Esophagus squamous epithelium (tissue), 5 donors: ENCODE measurements at places on chromosomes 4 and X.

DNA sequence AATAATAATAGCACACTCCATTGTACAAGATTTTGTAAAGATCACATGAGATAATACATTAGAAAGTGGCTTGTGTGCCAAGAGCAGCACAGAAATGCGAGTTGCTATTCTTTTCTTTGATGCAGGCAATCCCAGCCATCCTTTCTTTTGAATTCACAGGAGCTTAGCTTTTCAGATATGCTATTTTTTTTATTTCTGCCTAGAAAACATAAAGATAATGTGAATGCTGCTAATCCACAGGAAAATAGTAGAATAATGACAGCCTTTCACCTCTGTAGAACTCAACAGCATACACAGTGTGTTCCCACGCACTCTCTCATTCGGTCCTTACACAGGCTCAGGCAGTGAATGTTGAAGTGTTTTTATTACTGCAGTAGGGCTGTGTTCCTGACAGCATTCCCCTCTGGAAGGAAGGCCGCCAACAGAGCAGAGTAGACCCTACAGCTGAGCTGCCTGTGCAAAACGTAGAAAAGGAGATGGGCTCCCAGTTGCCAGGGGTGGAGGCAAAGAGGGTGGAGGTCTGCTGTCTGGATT is 138.8 kb upstream of the TAPT1 start:
- no peaks in the 10 kb centered on the region for H3K36me3 ChIP-seq
- no peak overlapping the region for H3K4me3 ChIP-seq
- DNase-seq, result no peak
- no peak overlapping the region for H3K27ac ChIP-seq
- no peaks in the 10 kb centered on the region for H3K27me3 ChIP-seq

GRCh38 chr4:37725718-37726117 is 39.5 kb upstream of the RELL1 start:
- H3K27me3 ChIP-seq, result no peaks in the 10 kb centered on the region
- H3K4me3 ChIP-seq, result no peak overlapping the region
- DNase-seq, result no peak
- H3K4me1 ChIP-seq, result no peaks in the 10 kb centered on the region
- no peak overlapping the region for H3K27ac ChIP-seq

- peaks cover 23% of the 10 kb centered on the region for H3K4me1 ChIP-seq
- H3K27ac ChIP-seq, result no peak overlapping the region
- H3K4me3 ChIP-seq, result no peak overlapping the region
- no peaks in the 10 kb centered on the region for H3K36me3 ChIP-seq
- peaks cover 34% of the 10 kb centered on the region for H3K27me3 ChIP-seq
Measured at GRCh38 chr4:8854931-8855330, 16.7 kb downstream of the HMX1 start.

DNA sequence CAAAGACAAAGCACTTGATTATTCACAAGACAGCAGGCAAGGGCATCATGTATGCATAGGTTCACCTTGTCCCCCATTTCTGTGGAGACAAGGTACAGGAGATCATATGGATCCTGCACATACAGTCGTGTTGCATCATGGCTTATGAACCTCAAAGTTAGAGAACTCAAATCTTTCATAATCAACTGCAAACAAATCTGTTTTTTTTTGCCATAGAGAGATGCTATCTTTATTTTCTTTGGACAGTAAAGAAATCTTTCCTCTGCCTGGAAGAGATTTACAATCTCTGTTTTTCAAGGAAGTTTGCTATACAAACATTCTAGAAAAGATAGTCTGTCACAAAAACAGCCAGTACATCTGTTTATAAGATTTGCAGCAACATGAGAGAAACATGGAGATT is 578.8 kb downstream of the ANKRD50 start:
- no peak overlapping the region for H3K4me3 ChIP-seq
- no peaks in the 10 kb centered on the region for H3K27me3 ChIP-seq
- peaks cover 5% of the 10 kb centered on the region for H3K4me1 ChIP-seq
- H3K36me3 ChIP-seq, result no peaks in the 10 kb centered on the region
- DNase-seq, result no peak

GRCh38 chrX:15911734-15912550 is 57.3 kb upstream of the AP1S2 start:
- no peak for DNase-seq
- no peaks in the 10 kb centered on the region for H3K27me3 ChIP-seq
- no peak overlapping the region for H3K27ac ChIP-seq
- no peak overlapping the region for H3K4me3 ChIP-seq
- no peaks in the 10 kb centered on the region for H3K4me1 ChIP-seq

- DNase-seq, result no peak
- H3K27ac ChIP-seq, result no peak overlapping the region
- no peaks in the 10 kb centered on the region for H3K36me3 ChIP-seq
- no peak overlapping the region for H3K4me3 ChIP-seq
- no peaks in the 10 kb centered on the region for H3K4me1 ChIP-seq
- H3K27me3 ChIP-seq, result no peaks in the 10 kb centered on the region
Measured at GRCh38 chr4:106614441-106614840, 245.9 kb upstream of the GIMD1 start.

GRCh38 chrX:146887020-146887419 is 72.5 kb upstream of the CXorf51A start:
- no peak for DNase-seq
- no peak overlapping the region for H3K27ac ChIP-seq
- H3K4me3 ChIP-seq, result no peak overlapping the region
- H3K4me1 ChIP-seq, result no peaks in the 10 kb centered on the region

DNA sequence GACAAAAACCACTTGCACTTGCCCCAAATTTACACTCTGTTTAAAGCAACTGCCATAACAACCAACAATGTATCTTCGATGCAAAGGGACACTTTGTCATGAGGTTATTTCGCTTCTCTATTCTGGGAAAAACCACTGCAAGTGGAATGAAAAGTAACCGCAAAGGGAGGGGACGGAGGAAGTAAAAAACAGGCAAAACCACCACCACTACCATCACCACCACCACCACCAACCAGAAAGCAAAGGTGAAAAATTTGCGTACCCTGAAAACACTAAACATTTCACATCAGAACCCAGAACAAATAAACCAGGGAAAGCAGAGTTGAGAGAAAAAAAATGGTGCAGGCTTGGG is 1.2 kb upstream of the N4BP2 start:
- H3K27ac ChIP-seq, result peak overlapping the region; percentile 99
- no peak for DNase-seq
- peak overlapping the region; percentile 95 for H3K4me3 ChIP-seq
- no peaks in the 10 kb centered on the region for H3K36me3 ChIP-seq
- no peaks in the 10 kb centered on the region for H3K4me1 ChIP-seq
- H3K27me3 ChIP-seq, result no peaks in the 10 kb centered on the region
